Right hindlimb (tissue), 1 donor: ENCODE measurements at places on chromosomes 12 and 14.

GRCh38 chr12:26890784-26891183 lies 47.0 kb downstream of the INTS13 start:
- no peak for DNase-seq

DNA sequence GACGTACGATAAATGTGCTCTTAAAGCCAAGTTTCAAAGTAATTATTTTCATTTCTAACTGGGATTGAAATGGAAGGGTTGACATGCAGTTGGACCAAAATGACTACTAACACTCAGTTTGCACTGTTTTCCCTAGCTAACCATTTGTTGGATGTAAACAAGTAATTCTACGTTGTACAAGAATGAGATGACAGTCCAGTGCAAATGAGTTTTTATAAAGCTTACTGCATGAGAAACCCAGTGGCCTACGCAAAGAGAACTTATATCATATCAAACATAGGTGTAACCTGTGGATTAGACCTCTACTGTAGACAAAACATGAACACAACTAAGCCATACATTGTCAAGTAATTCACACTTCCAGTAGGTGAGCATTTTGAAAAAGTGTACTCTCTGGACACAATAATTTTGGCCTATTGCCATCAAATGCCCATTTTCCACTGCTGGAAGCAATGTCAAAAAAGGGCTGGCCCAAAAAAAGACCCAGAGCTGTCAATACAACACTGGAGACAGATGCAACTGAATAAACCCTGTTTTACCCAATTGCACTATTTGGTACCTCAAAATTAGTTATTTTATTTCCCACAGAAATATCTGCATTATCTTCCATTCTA lies 12.8 kb downstream of the SLC38A2 start:
- no peak for DNase-seq

GRCh38 chr12:5665615-5666014 lies 233.7 kb downstream of the NTF3 start:
- no peak for DNase-seq

- DNase-seq: no peak
These were observed 167.9 kb downstream of the CAND1 start for GRCh38 chr12:67437011-67437410.

DNA sequence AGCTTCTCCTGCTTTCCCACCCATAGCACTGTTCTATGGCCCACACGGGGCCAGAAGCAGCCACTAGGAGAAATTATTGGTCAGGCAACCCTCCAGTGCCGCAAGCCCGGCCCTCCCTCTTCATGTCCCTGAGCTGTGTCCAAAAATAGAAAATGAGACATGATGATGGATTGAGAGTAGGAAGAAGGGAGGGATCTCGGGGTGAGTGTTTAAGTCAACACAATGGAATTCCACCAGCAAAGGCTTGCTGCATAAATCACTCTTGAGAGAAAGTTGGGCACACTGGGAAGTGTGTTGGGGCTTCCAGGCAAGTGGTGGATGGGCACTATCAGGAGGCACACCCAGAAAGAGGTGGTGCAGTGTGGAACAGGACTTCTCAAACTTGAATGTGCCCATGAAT lies 94.2 kb downstream of the LLPH start:
- DNase-seq: no peak

DNA sequence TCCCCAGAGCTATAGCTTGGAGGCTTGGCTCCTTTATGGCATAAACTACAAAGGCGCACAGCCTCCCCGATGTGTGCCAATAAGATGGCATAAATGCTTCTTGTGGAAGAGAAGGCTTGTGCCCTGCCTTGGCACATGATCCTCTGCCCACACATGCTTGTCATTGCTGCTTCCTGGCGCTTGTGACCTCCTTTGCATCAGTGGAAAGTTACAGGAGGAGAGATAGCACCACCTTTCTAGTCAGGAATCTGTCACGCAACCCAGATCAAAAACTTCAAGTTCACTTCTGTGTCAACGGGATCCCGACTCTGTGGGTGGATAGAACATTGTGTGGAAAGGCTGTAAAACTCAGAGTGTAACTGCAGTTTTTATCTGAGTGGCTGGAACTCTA lies 183.8 kb upstream of the HIF1A start:
- no peak for DNase-seq

DNA sequence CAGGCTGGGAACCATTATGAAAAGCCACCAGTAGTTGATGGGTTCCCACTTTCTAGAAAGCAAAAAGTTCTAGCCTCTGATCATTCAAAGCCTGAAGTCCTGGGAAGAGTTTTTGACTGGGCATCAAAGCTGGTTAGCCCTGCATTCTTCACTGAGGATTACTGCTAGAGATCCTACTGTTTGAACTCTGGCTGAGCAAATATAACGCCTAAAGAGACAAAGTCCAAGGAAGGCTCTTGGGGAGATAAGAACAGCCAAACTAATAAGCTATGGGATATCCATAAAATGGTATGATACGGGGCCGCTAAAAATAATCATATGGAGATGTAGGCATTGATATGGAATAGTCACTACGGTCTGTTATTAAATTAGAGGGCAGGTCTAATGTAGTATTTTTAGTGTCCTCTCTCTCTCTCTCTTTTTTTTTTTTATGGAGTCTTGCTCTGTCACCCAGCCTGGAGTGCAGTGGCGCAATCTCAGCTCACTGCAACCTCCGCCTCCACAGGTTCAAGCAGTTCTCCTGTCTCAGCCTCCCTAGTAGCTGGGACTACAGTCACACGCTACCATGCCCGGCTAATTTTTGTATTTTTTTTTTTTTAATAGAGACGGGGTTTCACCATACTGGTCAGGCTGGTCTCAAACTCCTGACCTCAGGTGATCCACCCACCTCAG lies 35.5 kb downstream of the PLXNC1 start:
- DNase-seq: no peak

DNA sequence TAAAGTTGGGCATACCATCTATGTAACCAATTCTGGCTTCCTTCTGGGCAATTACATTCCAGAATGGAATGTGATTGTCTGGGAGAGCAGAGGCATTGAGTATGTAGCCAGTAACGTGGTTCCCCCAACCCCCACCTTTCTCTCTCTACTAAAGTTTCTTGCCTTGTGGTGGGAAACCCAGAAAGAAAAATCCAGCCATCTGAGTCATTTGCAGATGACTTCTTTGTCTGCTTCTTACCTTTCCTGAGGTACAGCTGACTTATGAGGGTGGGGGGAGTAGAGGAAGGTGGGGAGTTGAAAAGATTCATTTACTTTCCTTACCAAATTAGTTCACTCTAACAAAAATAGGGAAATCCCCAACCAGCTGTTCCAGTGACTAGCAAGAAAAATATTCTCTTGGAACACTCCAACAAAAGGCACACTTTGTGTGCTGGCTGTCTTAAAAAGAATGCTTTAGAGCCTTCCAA lies 112.1 kb upstream of the FRMD6 start:
- DNase-seq: no peak

DNA sequence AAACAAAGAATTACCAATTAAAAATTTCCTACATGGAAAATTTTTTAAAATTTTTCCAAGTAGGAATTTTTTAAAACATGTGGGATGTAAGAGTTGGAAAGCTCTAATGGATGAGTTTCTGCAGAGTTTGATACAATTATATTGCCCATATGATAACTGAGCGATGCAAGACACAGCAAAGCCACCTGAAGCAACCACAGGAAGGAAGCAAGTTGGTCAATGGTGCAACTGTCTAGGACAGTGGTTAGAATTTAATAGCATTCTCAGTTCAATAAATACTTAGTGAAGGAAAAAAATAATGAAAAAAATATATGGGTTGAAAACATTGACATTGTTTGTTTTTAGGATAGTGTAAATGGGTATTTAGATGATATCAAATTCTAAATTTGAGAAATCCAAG lies 178.6 kb upstream of the GARIN2 start:
- no peak for DNase-seq

GRCh38 chr12:107125833-107126232 lies 32.5 kb upstream of the CRY1 start:
- no peak for DNase-seq

- no peak for DNase-seq
These were observed 240.6 kb downstream of the SLC25A21 start for GRCh38 chr14:36931791-36932190.

DNA sequence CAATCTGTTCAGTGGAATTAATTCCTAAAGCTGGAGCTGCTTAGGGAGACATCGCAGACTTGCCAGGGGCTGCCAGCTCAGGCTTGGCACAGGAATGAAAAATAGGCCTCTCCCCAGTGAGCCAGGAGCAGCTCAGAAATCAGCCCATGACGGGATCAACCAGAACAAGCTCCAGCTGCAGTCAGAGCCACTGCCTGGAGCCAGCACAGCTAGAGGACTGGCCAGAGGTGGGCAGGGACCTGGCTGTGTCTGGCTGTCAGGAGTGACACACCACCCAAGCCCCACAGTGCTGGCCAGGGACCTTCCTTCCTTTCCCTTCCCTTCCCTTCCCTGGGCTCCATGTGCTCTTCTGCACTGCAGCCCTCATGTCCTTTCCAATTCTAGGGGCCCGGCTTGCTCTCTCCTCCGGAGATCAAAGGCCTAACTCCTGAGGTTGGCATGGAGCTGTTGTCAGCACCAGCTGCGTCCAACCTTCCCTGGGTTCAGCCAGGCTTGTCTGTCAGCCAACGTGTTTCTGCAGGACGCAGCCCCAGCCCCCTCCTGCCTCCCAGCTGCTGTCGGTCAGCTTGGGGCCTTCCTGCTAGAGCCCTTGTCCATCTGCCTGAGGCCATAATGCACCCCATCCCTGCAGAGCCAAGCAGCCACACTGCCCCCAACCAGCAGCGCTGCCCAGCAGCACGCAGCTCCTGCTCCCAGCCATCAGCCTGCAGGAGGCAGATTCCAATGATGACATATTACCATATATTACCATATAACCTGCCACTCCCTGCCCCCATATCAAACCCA lies 149.3 kb downstream of the CALM1 start:
- peak; percentile 78 for DNase-seq

GRCh38 chr12:132772606-132773005 lies 11.0 kb upstream of the ANKLE2 start:
- DNase-seq: no peak

GRCh38 chr12:50992819-50993218 lies 33.4 kb downstream of the SLC11A2 start:
- DNase-seq: no peak

- no peak for DNase-seq
These were observed 28.0 kb downstream of the TXNRD1 start for GRCh38 chr12:104243551-104243950.

GRCh38 chr14:22071006-22071405 lies 397.4 kb upstream of the OR4E1 start:
- DNase-seq: no peak

- DNase-seq: no peak
These were observed 59.7 kb upstream of the FAM222A start for GRCh38 chr12:109653890-109654289.

DNA sequence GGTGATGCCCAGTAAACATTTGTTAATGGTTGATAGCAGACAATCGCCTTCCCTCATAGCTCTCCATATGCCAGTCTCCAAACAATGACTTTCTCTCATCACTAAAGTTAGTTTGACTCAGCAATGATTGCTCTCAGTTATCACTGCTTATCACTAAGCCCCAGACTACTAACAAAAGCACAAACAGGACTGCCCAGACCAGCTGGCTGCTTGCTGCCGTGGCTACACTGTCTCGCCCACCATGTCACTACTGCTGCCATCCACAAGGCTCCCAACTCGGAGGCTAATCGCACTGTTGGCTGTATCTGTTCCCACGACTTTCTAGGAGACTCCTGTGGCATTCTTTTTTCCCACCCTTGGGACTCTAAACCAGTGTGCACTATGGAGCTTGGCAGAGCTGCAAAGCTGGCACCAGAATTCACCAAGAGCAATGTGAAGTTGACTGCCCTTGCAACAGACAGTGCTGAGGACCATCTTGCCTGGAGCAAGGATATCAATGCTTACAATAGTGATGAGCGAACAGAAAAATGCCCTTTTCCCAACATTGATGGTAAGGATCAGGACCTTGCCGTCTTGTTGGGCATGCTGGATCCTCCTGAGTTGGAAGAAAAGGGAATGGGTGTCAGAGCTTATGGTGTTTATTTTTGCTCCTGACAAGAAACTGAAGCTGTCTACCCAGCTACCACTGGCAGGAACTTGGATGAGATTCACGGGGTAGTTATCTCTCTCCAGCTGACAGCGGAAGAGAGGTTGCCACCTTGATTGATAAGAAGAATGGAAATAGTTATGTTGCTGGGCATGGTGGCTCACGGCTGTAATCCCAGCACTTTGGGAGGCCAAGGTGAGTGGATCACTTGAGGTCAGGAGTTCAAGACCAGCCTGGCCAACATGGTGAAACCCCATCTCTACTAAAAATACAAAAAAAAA lies 27.1 kb upstream of the NR2C1 start:
- DNase-seq: no peak

DNA sequence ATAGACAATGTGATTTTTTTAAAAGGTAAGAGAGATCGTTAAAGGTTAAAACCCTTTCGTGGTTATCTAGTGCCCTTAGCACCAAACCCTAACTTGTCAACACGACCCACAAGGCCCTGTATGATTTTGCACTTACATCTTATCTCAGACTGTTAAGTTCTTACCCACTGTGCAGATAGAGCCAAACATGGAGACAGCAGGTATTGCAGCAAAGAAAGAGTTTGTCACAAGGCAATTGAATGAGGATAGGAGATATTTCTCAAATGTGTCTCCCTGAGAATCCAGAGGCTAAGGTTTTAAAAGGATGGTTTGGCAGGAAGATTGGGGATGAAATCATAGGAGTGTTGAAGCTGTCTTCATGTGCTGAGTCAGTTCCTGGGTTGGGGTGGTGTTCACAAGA lies 313.4 kb downstream of the AEBP2 start:
- no peak for DNase-seq

GRCh38 chr12:91926848-91927247 lies 218.8 kb downstream of the BTG1 start:
- DNase-seq: no peak

DNA sequence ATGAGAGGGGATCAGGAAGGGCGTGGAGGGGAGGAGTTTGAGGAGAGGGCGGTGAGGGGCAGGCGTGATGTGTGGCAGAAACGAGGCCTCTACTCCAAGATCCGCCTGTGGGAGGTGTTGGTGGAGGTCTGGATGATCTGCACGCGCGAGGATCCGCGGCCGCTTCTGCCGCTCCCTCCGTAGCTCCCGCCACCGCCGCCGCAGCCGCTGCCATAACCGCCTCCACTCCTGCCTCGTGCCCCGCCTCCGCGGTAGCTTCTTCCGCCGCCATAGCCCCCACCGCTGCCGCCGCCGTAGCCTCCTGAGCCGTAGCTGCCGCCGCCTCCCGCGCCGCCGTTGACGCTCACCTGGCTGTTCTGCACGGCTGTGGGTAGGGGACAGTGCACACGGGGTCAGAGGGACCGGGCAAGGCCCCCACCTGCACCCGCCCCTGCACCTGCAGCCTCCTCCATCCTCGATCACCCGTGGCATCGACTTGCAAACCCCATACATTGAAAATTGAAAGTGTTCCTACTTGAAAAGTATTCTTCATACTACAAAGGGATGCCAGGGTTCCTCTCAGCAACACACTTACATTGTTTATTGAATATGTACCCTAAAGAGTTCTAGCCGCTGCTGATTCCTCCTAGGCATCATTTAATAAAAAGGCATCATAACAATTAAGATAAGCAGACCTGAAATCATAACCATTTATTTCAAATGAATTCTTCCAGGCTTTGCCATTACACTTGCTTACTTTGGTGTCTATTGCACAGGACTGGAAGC lies 11.1 kb upstream of the KRT1 start:
- no peak for DNase-seq

DNA sequence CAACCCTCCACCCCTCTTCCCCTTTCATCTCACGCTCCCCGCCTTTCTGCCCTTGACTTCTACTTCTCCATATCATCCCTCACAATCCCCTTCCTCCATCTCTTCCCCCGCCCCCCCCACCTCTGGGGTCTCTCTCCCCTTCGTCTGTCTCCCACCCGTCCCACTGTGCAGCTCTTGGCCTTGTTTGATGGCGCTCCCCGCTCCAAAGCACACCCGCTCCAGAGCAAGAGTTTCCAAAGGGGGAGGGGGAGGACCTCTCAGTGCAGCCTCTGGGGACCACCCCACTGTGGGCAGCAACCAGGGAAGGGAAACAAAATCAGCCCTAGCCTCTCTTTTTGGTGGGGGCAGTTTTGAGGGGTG lies 774 bp downstream of the CHGA start:
- no peak for DNase-seq
